ENCODE measurements at places on chromosomes 7 and 10. TPM values are rescaled to one million over a fixed set of nuclear protein-coding genes. Genes with fewer than 3 reads are reported as not detected.

- DNase-seq, result no peak
These were observed 85.5 kb upstream of the SLC25A13 start for GRCh38 chr7:96407427-96407826.

DNA sequence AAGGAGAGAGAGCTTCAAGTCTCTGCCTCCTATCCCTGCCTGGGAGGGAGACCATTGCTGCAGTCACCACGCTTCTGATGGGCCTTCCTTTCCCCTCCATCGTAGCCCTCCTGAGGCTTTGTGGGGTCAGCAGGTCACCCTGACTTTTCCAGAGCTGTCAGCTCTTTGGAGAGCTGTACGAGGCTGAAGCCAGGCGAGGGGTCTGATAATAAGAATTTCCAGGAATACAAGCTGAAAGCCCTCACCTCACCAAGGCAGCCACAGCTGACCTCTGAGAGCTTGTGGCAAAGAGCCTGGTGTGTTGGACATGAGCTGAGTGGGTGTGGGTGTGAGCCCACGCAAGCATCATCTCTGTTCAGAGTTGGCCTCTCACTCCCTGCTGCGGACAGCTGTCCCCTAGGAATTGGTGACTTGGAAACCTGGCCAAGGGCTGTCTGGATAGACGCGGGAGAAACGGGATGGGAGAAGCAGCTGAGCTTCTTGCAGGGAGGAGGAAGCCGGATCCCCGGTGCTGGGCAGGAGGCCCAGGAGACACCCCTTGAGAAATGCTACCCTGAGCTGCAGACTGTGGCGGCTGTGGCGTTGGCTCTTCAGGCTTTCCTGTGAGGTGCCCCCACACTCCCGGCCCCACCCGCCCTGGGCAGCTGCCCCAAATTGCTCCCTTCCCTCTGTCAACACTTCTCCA is 122.1 kb upstream of the BTBD16 start:
- DNase-seq, result no peak

- DNase-seq, result no peak
These were observed 1.8 kb upstream of the OPN1SW start for GRCh38 chr7:128777156-128778123.

DNA sequence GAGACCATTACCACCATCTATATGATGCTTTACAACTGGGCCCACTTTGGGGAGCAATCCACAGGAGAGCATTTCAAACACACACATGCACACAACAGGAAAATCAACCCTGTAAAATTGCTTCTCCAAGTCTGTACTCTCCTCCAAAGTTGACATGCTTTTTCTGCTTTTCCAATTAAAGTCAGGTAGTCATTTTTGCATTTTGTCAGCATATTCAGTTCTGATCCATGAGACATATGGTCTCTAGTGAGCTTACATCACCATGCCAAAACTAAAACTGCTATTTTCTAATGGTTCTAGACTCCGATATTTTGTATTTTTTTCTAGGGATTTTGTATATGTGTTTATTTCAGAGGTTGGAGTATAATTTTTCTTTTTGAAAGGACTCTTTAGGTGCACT is 373.5 kb upstream of the LRRTM3 start:
- no peak for DNase-seq

- DNase-seq, result no peak
These were observed 41.7 kb downstream of the VCL start for GRCh38 chr10:74039561-74040145.

GRCh38 chr7:6330657-6331056 is 58.2 kb upstream of the CYTH3 start:
- DNase-seq, result no peak

DNA sequence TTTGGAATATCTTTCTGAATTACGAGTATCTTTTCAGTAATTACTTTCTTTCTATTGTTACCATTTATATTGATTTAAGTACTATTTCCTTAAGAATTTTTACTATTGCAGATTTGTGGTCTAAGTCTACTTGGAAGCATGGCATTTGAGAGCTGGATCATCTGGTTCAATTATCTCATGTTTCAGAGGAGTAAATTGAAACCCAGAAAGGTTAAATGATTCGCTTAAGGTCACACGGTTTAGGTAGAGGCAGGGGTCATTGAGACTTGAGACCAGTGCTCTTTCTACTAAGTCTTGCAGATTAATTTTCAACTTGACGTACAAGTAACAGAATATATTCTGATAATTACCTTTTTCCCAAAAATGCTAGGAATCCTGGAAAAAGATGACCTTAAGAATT is 109.2 kb upstream of the GLCCI1 start:
- no peak for DNase-seq

- DNase-seq, result no peak
These were observed 6.3 kb upstream of the KCNMA1 start for GRCh38 chr10:77643795-77644468.

GRCh38 chr10:43350156-43350555 is 21.3 kb upstream of the FXYD4 start:
- DNase-seq, result no peak

GRCh38 chr7:24323961-24324480 is 40.0 kb downstream of the NPY start:
- DNase-seq, result no peak

- peak; percentile 52 for DNase-seq
These were observed 44.3 kb downstream of the MACC1 start for GRCh38 chr7:20172736-20173334.

GRCh38 chr10:63137306-63137705 is 4.2 kb downstream of the NRBF2 start:
- no peak for DNase-seq

DNA sequence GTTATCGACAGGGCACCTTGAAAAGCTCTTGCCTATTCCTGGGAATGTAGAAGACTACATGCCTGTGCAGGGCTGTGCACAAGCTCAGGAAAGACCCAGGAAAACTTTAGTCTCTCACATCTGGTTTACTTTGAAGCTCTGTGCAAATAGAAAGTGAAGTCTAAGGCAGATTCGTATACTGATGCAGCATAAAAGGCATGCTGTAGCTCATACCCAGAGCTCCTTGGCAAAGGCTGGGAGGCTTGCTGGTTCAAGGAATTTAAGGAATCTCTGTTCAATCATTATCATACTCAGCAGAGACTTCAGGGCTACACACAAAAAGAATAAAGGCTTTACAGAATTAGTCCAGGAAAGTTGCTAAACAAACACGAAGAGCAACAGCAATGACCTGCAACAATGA is 192.0 kb downstream of the OTUD1 start:
- DNase-seq, result no peak

DNA sequence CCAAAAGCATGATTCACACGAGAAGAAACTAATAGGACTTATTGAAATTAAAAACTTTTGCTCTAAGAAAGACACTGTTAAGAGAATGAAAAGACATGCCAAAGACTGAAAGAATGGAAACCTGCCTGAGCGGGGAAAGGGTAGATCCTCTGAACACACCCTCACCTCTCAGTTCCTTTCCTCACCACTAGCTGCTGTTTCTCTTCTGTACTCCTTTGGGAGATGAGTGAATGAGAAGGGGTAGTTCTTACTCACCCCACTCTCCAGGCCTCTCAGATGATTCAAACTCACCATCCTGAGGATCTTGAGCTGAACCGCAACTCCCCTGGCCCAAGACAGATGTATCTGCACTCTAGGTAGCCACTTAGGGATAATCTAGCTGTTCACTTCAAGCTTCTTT is 41.9 kb downstream of the IQUB start:
- no peak for DNase-seq

GRCh38 chr10:80964955-80965614 is 427.4 kb downstream of the SH2D4B start:
- DNase-seq, result no peak

- no peak for DNase-seq
These were observed 294.5 kb downstream of the ADK start for GRCh38 chr10:74445493-74445892.

DNA sequence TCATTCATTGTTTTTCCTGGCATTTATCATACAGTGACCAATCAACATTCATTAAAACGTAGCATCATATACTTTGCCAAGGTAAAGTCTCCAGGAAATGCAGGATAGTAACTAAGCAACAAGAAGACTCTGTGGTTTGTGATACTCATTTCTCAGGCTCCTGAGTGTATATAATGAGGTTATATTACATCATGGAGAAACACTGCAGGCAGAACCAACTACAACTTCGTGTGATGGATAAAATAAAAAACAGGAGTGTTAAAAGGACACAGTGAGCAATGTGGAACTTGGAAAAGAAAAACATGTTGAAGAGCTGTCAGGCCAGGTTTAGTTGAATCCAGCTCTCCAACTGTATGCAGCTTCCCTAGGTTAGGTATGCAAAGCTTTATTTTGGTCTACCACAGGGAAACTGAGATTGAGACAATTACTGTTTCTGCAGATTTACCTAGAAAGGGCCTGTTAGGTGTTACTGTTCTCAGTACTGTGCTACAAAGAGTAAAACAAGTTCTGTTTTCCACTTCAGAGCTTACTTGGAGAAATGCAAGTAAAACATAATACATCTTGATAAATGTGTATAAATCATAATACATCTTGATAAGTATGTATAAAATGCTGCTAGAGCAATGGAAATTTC is 7.8 kb upstream of the CCNY start:
- no peak for DNase-seq

DNA sequence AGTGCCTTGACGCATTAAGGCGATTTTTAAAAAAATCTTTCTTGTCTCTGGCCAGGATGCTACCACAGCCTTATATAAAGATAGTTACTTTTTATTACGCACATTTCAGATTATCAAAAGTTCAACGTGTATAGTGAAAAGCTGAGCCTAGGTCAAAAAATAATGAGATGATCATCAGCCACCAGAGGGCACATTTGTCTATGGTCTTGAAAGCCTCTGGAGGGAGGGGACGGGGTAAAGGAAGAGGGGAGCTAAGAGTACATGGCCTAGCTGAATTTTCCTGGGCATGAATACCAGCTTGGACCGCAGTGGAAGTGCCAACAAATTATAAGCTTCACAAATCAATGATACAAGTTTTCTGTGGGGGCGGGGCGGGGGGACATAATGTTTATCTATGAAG is 285.9 kb upstream of the SMIM30 start:
- no peak for DNase-seq

- DNase-seq, result peak; percentile 80
These were observed 23.0 kb upstream of the KLF6 start for GRCh38 chr10:3807928-3808496.

DNA sequence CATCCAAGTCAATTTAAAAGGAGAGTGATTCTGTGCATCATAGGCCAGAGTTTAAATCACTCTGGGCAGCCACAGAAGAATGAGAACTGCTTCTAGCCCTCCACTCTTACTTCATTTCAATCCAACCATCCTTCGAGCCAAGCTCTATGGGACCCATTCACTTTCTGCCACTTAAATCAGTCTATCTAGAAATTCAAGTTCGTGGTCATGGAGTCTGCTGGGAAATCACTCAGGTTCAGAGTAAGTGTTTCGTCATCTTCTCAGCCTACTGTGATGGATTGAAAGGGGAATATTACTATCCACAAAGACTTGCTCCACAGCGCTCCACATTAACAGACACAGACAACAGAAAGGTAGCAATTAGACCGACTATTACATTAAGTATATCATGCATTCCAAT is 4.6 kb downstream of the DCLRE1C start:
- DNase-seq, result no peak

DNA sequence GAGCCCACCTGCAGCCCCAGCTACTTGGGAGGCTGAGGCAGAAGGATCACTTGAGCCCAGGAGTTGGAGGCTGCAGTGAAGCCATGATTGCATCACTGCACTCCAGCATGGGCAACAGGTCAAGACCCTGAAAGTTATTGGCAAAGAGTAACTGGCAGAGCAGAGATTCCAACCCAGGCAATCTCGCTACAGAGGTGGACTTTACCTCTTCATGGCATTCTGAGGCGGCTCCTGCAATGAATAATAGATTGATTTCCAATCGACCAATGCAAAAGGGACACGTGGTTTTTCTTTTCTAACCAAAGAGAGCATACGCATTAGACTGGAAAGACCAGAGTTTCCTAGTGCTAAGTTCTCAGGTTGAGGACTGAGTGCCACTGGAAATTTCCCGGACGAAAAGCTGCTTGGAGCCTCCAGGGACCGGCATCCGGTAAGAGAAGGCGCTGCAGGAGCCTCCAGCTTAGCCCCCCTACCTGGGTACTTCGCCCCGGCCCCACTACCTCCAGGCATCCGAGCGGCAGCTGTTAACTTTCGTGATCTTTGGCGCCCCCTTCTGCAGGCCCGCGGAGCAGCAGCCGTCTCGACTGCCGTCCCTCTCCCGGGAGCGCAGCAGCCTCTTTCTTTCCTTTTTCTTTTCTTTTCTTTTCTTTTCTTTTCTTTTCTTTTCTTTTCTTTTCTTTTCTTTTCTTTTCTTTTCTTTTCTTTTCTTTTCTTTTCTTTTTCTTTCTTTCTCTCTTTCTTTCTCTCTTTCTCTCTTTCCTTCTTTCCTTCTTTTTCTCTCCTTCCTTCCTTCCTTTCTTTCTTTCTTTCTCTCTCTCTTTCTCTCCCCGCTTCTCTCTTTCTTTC is 4.1 kb downstream of the MBLAC1 start:
- DNase-seq, result peak; percentile 82

The EFCAB10 gene
- not detected for total RNA-seq

The CCDC201 gene
- total RNA-seq, result not detected

The PLXDC2 gene
- total RNA-seq, result 5.0 TPM

The NKX6-2 gene
- total RNA-seq, result not detected

The HDAC9 gene
- 2.1 TPM for total RNA-seq

The PLAU gene
- total RNA-seq, result 0.50 TPM

The TMEM130 gene
- 0.10 TPM for total RNA-seq

The PWWP2B gene
- 5.8 TPM for total RNA-seq

The KIF20B gene
- total RNA-seq, result 2.0 TPM

Measured in left lobe of liver (tissue), 2 donors.